GM23248 (cell line): ENCODE measurements at places on chromosomes 6 and 20. TPM values are rescaled to one million over a fixed set of nuclear protein-coding genes. Genes with fewer than 3 reads are reported as not detected.

DNA sequence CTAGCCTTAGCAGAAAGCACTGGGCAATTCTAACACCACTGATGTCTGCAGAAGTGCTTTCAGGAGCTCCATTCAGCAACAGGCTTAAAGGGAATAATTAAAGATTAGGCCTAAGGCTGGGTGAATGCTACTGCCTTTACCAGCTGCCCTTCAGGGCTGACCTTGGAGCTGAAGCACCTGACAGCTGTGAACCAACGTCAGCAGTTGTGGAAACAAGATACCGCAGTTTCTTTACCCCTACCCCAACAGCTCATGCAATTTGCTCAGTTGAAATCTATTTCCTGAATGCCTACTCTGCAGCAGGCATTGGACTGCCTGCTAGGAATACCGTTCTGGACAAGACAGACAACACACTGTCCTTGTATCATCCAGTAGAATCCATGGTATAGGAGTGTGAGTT, 51.5 kb upstream of the ADTRP start:
- H3K4me3 ChIP-seq: no peak overlapping the region
- H3K4me1 ChIP-seq: no peaks in the 10 kb centered on the region
- DNase-seq: no peak
- H3K27ac ChIP-seq: no peak overlapping the region

GRCh38 chr6:91487696-91488392, 901.0 kb upstream of the MAP3K7 start:
- H3K27me3 ChIP-seq: no peaks in the 10 kb centered on the region
- no peak for DNase-seq
- H3K36me3 ChIP-seq: no peaks in the 10 kb centered on the region
- no peaks in the 10 kb centered on the region for H3K4me1 ChIP-seq

The REPS1 gene
- total RNA-seq: 21.1 and 24.4 TPM in 2 replicates

- H3K27ac ChIP-seq: no peak overlapping the region
- no peak overlapping the region for H3K4me3 ChIP-seq
- no peak for DNase-seq
- H3K27me3 ChIP-seq: no peaks in the 10 kb centered on the region
- 0 out of 2 replicates have a peak, but pooled peaks cover under 1% of the 10 kb centered on the region for H3K36me3 ChIP-seq
- H3K4me1 ChIP-seq: no peaks in the 10 kb centered on the region
These were observed 33.3 kb upstream of the ECHDC1 start for GRCh38 chr6:127376685-127377084.

- H3K27ac ChIP-seq: no peak overlapping the region
- no peak overlapping the region for H3K4me3 ChIP-seq
- H3K4me1 ChIP-seq: no peaks in the 10 kb centered on the region
These were observed 612.5 kb upstream of the HS3ST5 start for GRCh38 chr6:114955363-114955762.

The SDCBP2 gene
- 4.9 and 5.5 TPM in 2 replicates for total RNA-seq

The IER3 gene
- 148 and 156 TPM in 2 replicates for total RNA-seq

- no peak for DNase-seq
- peaks cover 47% of the 10 kb centered on the region for H3K27me3 ChIP-seq
- no peak overlapping the region for H3K27ac ChIP-seq
- H3K36me3 ChIP-seq: no peaks in the 10 kb centered on the region
- no peak overlapping the region for H3K4me3 ChIP-seq
- no peaks in the 10 kb centered on the region for H3K4me1 ChIP-seq
These were observed 4.1 kb downstream of the PNPLA1 start for GRCh38 chr6:36273802-36274514.

DNA sequence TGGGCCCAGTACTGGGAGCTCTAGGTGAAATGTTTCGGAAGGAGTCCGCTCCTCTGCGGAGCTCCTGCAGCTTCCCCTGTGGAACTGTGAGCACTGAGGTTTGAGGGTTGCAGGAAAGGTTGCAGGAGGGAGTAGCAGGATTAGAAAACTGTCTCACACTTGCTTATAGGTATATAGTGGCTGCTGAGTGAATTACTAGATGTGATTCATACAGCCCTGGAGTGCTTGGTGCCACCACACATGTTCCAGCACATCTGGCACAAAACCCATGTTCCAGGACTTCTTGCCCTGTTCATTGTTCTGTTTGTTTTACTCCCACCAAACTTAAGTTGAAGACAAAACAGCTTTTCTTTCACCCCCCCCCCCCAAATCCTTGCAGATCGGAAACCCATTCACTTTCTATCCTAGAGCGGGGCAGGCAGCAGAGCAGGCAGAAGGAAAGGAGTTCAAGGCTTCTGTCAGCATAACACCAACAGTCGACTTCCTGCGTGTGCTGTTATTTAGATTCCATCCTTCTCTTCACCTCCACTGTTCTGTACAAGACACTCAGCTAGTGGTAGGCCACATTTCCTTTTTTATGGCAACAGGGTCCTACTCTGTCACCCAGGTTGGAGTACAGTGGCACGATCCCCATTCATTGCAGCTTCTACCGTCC, 669 bp upstream of the PEX6 start:
- peaks cover 21% of the 10 kb centered on the region; the same call in 1 of the 2 replicates for H3K4me1 ChIP-seq
- peak overlapping the region; percentile 81 for H3K4me3 ChIP-seq
- H3K27ac ChIP-seq: peak overlapping the region; percentile 83

DNA sequence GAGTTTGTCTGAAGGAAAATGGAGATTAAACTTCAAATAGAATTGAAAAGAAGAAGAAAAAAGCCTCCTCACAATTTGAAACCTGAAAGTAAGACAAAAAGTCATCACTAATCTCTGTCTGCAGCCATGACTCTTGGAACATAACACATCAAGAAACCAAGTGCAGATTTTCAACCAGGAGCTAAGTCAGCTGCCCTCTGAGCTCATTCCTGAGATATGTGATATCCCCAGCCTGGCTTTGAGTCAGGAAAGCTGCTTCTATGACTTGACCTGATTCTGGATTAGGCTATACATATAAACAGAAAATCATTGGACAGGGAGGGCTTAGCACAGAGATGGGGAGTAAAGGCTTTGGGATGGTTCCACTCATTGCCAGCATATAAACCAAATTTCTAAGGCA, 891.4 kb downstream of the TFAP2A start:
- no peaks in the 10 kb centered on the region for H3K36me3 ChIP-seq
- peak overlapping the region; percentile 58 for H3K27ac ChIP-seq
- H3K4me3 ChIP-seq: no peak overlapping the region
- peaks cover 45% of the 10 kb centered on the region for H3K4me1 ChIP-seq

GRCh38 chr6:31042806-31043205, 32.5 kb downstream of the MUC22 start:
- DNase-seq: peak; percentile 63
- peaks cover 9% of the 10 kb centered on the region; the same call in 1 of the 2 replicates for H3K27me3 ChIP-seq
- no peak overlapping the region for H3K27ac ChIP-seq
- H3K4me3 ChIP-seq: no peak overlapping the region
- H3K4me1 ChIP-seq: peaks cover 4% of the 10 kb centered on the region
- no peaks in the 10 kb centered on the region for H3K36me3 ChIP-seq

GRCh38 chr20:46122516-46123481, 4.7 kb downstream of the CD40 start:
- no peak overlapping the region for H3K4me3 ChIP-seq
- DNase-seq: no peak
- H3K36me3 ChIP-seq: no peaks in the 10 kb centered on the region
- no peak overlapping the region for H3K27ac ChIP-seq

GRCh38 chr6:118565311-118565960, 17.3 kb downstream of the PLN start:
- no peak for DNase-seq
- peaks cover 6% of the 10 kb centered on the region; the same call in 1 of the 2 replicates for H3K36me3 ChIP-seq
- H3K27me3 ChIP-seq: no peaks in the 10 kb centered on the region
- H3K4me1 ChIP-seq: peaks cover 20% of the 10 kb centered on the region

The RBPJL gene
- total RNA-seq: not detected in 2 replicates

GRCh38 chr6:131660195-131660594, 23.1 kb downstream of the ENPP3 start:
- H3K36me3 ChIP-seq: no peaks in the 10 kb centered on the region
- no peak overlapping the region for H3K4me3 ChIP-seq
- H3K4me1 ChIP-seq: peaks cover 28% of the 10 kb centered on the region
- peak; percentile 65 for DNase-seq
- H3K27ac ChIP-seq: no peak overlapping the region

GRCh38 chr20:11063444-11063843, 389.6 kb upstream of the JAG1 start:
- no peaks in the 10 kb centered on the region for H3K27me3 ChIP-seq
- H3K36me3 ChIP-seq: no peaks in the 10 kb centered on the region
- H3K4me3 ChIP-seq: no peak overlapping the region

- peak overlapping the region; percentile 38 for H3K27ac ChIP-seq
- no peak overlapping the region for H3K4me3 ChIP-seq
- H3K27me3 ChIP-seq: no peaks in the 10 kb centered on the region
- peaks cover 26% of the 10 kb centered on the region for H3K4me1 ChIP-seq
- DNase-seq: peak; percentile 78
These were observed 433.3 kb downstream of the UTRN start for GRCh38 chr6:144718431-144718830.

The GNMT gene
- total RNA-seq: not detected in 2 replicates

The HAO1 gene
- not detected in 2 replicates for total RNA-seq

- DNase-seq: peak; percentile 57
- H3K27me3 ChIP-seq: 0 out of 2 replicates have a peak, but pooled peaks cover 4% of the 10 kb centered on the region
- H3K36me3 ChIP-seq: peaks cover 9% of the 10 kb centered on the region; the same call in 1 of the 2 replicates
- no peak overlapping the region for H3K27ac ChIP-seq
- peaks cover 9% of the 10 kb centered on the region for H3K4me1 ChIP-seq
These were observed 42.4 kb downstream of the PLAGL1 start for GRCh38 chr6:143965503-143966171.

- H3K27me3 ChIP-seq: no peaks in the 10 kb centered on the region
- H3K4me3 ChIP-seq: no peak overlapping the region
- H3K4me1 ChIP-seq: peaks cover 40% of the 10 kb centered on the region
- no peaks in the 10 kb centered on the region for H3K36me3 ChIP-seq
- DNase-seq: no peak
These were observed 27.3 kb upstream of the TCP11 start for GRCh38 chr6:35168461-35168861.

DNA sequence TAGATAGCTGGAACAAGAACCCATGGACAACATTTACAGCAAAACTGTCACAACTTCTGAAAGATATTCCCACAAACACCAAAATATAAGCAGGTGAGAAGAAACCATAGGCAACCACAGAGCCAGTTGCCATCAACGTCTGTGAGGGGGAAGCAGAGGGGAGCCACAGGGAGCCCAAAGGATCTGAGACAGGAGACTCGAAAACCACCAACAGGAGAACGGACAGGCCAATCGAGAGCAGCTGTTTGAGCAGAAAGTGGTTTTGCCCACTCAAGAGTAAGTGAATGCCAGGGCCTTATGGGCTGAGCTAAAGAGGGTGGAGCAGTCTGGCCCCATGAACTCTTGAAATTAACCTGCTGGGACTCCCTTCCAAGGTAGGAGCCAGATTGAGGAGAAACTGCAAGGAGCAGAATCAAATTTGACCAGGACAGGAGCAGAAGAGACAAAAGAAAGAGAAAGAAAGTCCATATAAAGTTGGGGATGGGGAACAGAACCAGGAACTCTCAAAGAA, 195.4 kb downstream of the ANKRD60 start:
- H3K27me3 ChIP-seq: no peaks in the 10 kb centered on the region
- H3K4me3 ChIP-seq: no peak overlapping the region
- no peak overlapping the region for H3K27ac ChIP-seq
- H3K4me1 ChIP-seq: no peaks in the 10 kb centered on the region
- no peak for DNase-seq

GRCh38 chr6:3473773-3474172, 16.9 kb upstream of the SLC22A23 start:
- no peaks in the 10 kb centered on the region for H3K27me3 ChIP-seq
- H3K36me3 ChIP-seq: no peaks in the 10 kb centered on the region
- peaks cover 26% of the 10 kb centered on the region for H3K4me1 ChIP-seq
- peak; percentile 36 for DNase-seq
- no peak overlapping the region for H3K4me3 ChIP-seq

GRCh38 chr6:85685713-85686112, 43.0 kb upstream of the SYNCRIP start:
- no peak overlapping the region for H3K4me3 ChIP-seq
- H3K27me3 ChIP-seq: no peaks in the 10 kb centered on the region
- no peaks in the 10 kb centered on the region for H3K4me1 ChIP-seq
- DNase-seq: no peak
- H3K36me3 ChIP-seq: no peaks in the 10 kb centered on the region

The HEBP2 gene
- total RNA-seq: 32.4 and 62.8 TPM in 2 replicates

GRCh38 chr20:47711046-47711752, 74.1 kb downstream of the SULF2 start:
- H3K36me3 ChIP-seq: no peaks in the 10 kb centered on the region
- H3K4me1 ChIP-seq: no peaks in the 10 kb centered on the region
- peaks cover 24% of the 10 kb centered on the region for H3K27me3 ChIP-seq
- DNase-seq: no peak
- no peak overlapping the region for H3K4me3 ChIP-seq

The FAM83B gene
- total RNA-seq: not detected in 2 replicates

The DNAH8 gene
- not detected in 2 replicates for total RNA-seq

- no peaks in the 10 kb centered on the region for H3K36me3 ChIP-seq
- no peak overlapping the region for H3K27ac ChIP-seq
- no peaks in the 10 kb centered on the region for H3K27me3 ChIP-seq
- no peak for DNase-seq
These were observed 29.0 kb downstream of the CEBPB start for GRCh38 chr20:50219600-50219999.

The SLC2A10 gene
- total RNA-seq: 48.0 and 50.2 TPM in 2 replicates

The AARS2 gene
- total RNA-seq: 14.4 and 14.7 TPM in 2 replicates

GRCh38 chr6:123430970-123431369, 205.8 kb downstream of the TRDN start:
- H3K27ac ChIP-seq: no peak overlapping the region
- no peaks in the 10 kb centered on the region for H3K36me3 ChIP-seq
- H3K4me3 ChIP-seq: no peak overlapping the region
- no peaks in the 10 kb centered on the region for H3K4me1 ChIP-seq
- no peak for DNase-seq

DNA sequence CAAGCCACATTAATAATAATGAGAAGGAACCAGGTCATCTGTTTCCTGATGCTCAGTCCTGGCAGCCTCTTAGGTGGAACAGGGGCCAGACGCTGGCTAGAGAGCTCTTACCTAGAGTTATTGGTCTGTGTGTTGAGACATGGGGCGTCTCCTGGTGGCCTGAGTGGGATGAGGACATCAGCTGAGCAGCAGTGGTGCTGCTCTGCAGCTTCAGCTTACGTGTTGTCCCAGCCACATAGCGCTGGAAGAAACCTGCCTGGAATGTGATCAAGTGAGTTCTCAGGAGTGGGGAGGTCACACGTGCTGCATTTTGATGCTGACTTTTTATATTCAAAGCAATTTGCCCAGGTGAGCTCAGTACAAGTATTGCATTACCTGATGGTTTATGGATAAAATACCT, 355.4 kb downstream of the CDH26 start:
- H3K27me3 ChIP-seq: no peaks in the 10 kb centered on the region
- no peak overlapping the region for H3K4me3 ChIP-seq
- no peak overlapping the region for H3K27ac ChIP-seq
- no peaks in the 10 kb centered on the region for H3K36me3 ChIP-seq
- no peak for DNase-seq

- H3K27me3 ChIP-seq: peaks cover 50% of the 10 kb centered on the region
- no peaks in the 10 kb centered on the region for H3K4me1 ChIP-seq
- H3K27ac ChIP-seq: no peak overlapping the region
- H3K36me3 ChIP-seq: no peaks in the 10 kb centered on the region
- no peak for DNase-seq
- H3K4me3 ChIP-seq: no peak overlapping the region
These were observed 9.3 kb downstream of the MOG start for GRCh38 chr6:29665942-29666825.

GRCh38 chr20:13953227-13953626, 37.2 kb downstream of the SEL1L2 start:
- H3K36me3 ChIP-seq: no peaks in the 10 kb centered on the region
- no peaks in the 10 kb centered on the region for H3K4me1 ChIP-seq
- no peak for DNase-seq
- H3K27ac ChIP-seq: no peak overlapping the region
